ENCODE measurements at places on chromosomes 11 and 22.

GRCh38 chr11:110069158-110069737 lies 23.9 kb upstream of the ZC3H12C start:
- DNase-seq = peak; percentile 37

DNA sequence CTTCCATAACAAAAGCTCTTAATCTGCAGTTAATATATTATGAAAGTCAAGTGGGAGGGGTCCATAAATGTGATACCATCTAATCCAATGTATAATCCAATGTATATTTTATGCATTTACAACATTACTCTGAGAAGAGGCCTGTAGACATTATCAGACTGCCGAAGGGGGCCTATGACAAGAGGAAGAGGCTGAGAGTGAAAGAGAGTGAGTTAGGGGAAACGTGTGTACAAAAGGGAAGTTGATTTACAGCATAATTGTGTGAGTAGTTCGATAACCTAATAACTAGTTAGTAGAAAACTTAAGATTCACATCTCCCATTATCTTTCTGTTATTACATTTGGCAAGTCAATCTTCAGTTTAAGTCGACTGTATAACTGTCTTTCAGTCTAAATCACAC lies 86.6 kb downstream of the DDX10 start:
- no peak for DNase-seq

- no peak for DNase-seq
These were observed 18.2 kb downstream of the CHRM1 start for GRCh38 chr11:62902932-62903331.

DNA sequence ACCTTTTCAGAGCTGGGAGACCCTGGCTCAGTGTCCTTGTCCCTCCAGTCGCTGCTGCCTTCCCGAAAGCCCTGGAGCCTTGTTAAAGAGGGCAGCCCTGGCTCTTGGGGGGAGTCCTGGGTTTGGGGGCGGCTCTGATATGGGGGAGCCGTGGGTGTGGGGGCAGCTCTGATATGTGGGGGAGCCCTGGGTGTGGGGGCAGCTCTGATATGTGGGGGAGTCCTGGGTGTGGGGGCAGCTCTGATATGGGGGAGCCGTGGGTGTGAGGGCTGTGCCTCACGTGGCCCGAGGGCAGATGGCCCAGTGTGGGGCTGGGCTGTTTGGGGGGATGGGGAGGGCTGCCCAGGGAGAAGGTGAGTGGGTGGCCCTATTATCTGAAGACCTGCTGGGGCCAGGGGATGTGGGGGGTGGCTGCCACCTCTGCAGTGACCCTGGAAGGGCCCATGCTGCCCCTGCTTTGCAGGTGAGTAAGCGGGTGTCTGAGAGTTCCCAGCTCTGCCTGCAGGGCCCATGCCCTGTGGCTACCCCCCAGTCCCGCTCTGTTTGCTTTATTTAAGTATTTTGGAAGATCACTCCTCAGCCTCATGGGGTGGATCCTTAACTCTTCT lies 30.9 kb upstream of the GRAMD4 start:
- no peak for DNase-seq

DNA sequence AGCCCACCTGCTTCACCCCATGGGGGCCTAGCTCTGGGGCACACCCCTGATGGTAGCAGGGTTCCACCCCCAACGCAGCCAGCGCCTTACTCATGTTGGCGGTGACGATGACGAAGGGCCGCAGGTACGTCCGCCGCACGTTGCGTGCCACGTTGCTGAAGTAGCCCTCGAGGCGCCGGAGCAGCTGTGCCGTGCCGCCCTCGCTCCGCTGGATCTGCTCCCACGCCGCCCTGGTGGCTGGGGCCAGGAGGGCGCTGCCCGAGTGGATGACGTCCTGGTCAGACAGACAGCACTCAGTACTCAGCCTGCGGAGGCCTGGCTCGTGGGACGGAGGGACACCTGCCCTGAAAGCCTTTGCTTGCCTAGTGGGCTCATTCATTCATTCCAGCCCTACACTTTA lies 50.8 kb downstream of the TRMU start:
- DNase-seq = no peak

DNA sequence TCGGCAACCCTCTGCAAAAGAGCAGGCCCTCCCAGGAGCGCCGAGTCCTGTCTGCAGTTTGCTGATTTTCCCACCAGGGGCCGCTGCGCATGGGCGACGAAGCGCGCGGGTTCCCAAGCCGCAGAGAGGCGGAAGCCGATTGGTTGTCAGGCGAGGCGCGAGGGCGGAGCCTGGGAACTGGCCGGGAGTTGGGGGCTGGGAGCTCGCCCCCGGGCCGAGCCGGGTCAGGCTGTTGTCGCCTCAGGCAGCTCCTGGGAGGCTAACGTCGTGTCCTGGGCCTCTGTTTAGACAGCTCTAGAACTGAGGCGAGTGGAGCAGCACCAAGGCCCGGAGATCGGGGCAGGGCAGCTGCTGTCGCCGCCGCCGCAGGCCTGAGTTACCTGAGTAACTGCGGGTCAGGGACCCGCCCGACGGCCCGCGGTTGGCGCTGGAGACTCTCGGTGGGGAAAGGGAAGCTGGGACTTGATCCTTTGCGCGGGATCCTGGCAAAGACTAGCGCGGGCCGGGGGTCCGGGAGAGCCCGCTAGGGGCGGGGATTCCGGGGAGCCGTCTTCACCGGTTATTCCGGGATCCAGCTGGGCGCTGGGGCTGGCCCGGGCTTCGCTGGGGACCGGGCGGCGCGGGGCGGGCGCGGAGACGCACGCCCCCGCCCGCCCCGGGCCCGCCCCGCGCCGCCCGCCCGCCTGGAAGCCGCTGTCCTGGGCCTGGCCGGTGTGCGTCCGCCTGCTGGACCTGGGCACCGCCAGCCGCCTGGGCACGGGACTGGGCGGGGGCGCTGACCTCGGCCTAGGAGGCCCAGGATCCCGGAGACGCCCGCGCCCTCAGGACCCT lies at the start of gene STIM1:
STIM1 (plus strand) TSS at position 688 of the 831 bp plus-strand sequence. CDS start 607 bp downstream, outside the sequence.
- peak; percentile 98 for DNase-seq

GRCh38 chr11:61315260-61315659 lies 17.6 kb downstream of the DDB1 start:
- DNase-seq = no peak

DNA sequence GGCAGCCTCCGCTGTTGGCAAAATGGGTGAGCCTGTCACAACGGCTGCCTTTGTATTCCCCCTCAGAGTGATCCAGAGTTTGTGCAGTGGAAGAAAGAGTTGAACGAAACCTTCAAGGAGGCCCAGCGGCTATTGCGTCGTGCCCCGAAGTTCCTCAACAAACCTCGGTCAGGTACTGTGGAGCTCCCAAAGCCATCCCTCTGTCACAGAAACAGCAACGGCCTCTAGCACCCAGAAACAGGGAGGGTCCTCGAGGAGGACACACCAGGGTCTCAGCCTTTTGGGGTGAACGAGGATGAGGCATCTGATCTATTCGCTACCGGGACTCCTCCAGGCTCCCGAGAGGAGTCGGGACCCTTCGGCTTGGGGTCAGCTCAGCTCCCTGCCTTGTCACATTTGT lies 19.8 kb upstream of the MYO18B start:
- no peak for DNase-seq

GRCh38 chr22:31284281-31285155 lies 7.8 kb downstream of the PIK3IP1 start:
- no peak for DNase-seq

GRCh38 chr11:64791781-64792291 lies 11.2 kb downstream of the MAP4K2 start:
- DNase-seq = no peak

- DNase-seq = no peak
These were observed 1.8 kb downstream of the SLC16A8 start for GRCh38 chr22:38081941-38082828.

DNA sequence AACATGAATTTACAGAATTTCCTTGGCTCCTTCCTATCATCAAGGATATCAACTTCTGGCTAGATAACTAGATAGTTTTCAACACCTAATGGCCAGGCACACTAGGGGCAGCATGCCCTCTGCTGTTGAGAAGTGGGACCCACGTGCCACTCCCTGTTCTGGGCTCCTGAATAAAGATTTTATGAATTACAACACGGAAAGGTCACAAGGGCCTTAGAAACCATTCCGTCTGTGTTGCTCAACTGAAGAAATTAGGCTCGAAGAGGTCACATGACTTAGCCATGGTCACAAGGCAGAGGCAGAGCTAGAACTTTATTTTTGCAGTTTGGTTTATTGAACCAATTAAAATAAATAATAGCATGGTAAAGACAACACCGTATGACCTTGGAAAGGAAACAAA lies 36.0 kb downstream of the PRCP start:
- DNase-seq = peak; percentile 22

DNA sequence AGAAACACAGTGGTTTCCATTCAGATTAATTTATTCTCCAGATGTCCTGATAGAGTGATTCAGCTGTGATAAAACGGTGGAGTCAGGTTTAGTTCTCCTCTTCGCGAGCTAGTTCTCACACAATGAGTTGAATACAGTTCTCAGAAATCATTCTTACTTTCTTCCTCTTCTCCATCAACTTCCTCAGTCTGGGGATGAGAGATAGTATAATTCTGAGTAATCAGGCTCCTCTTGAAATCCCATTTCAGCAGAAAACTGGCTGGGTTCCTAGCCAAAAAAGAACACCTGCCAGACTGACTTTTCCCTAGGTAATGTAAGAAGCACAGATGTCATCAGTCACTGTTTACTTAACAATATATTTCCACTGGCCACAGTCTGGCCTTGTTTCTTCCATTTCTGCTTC lies 76.7 kb downstream of the SVIP start:
- DNase-seq = no peak

DNA sequence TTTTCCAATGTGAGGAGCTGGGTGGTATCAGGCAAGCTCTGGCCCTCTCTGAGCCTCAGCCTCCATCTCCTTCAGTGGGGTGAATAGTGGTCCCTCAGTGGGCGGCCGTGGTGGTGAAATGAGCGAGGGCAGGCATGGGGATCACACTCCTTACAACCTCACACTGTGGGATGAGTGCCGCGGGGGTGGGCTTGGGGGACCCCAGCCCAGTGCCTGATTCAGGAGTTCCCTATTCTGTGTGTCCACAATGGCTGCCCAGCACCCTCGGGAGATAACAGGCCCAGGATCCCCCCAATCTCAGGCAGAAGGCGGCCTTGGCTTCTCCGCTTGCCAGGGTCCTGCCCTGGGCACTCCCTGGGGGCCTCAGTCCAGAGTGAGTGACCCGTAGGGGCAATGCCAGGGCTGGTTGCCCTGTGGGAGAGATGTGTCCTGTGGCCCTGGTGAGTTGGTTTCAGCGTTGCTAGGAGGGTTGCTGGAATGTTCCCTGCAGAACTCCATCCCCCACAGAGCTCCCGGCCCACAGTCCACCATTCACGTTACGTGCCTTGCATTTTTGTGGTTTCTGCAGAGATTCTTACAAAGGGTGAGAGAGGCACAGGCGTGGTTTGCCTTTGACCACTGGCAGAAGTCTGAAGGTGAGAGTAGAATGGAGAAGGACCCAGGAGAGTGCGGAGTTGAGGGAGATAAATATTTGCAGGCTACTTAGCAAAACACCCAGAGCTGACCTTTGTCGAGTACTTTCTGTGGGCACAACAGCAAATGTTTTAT lies 2.9 kb downstream of the ALDH3B1 start:
- no peak for DNase-seq

DNA sequence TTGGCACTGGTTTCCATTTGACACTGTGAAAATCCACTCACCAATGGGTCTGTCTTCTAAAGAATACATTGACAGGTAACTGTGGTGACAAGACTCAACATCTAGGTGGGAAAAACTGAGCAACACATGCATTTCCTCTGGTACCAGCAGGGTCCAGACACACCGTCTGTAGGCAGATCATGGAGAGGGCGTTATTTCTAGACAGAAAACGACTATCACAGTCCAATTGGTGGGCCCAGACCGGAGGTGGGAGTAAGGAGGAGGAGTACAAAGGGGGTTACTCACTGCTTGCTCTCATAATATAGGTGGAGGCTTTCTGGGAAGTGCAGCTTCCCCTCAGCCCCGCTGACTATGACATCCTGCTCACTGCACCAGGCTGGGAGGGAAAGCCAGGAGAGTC lies 9.9 kb downstream of the OVCH2 start:
- DNase-seq = no peak

- no peak for DNase-seq
These were observed 124.9 kb downstream of the DBX1 start for GRCh38 chr11:20035375-20035700.

DNA sequence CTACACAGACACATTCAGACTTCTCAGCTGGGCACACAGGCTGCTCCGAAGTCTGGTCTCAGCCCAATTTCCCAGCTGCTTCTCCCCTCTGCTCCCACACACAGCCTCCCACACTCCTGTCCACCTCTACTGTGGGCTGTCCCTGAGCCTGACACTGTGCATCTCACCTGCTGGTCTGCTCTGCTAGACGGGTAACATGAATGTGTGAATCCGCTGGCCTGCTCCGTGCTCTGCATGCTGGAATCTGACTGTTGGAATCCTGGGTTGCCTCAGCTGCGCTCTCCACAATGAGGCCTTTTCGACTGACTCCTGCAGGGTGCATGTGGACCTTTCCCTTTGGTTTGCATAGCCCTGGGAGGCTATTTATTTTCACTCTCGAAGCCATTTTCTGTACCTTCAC lies 489.5 kb upstream of the B3GAT1 start:
- no peak for DNase-seq
